Liver (tissue), 10 donors: ENCODE measurements at places on chromosomes 3 and 15. TPM values are rescaled to one million over a fixed set of nuclear protein-coding genes. Genes with fewer than 3 reads are reported as not detected.

GOLIM4 gene
- 17.9 TPM for total RNA-seq

GRCh38 chr3:157351981-157352380 lies 84.7 kb upstream of the PTX3 start:
- H3K27ac ChIP-seq, result no peak overlapping the region
- DNase-seq, result no peak
- no peaks in the 10 kb centered on the region for H3K27me3 ChIP-seq
- H3K4me1 ChIP-seq, result no peaks in the 10 kb centered on the region
- no peak overlapping the region for H3K4me3 ChIP-seq

- no peaks in the 10 kb centered on the region for H3K27me3 ChIP-seq
- H3K36me3 ChIP-seq, result no peaks in the 10 kb centered on the region
- H3K27ac ChIP-seq, result no peak overlapping the region
- H3K4me1 ChIP-seq, result peaks cover 2% of the 10 kb centered on the region
- no peak for DNase-seq
- H3K4me3 ChIP-seq, result no peak overlapping the region
Measured at GRCh38 chr3:66196633-66197032, 24.2 kb upstream of the SLC25A26 start.

RTP3 gene
- total RNA-seq, result 35.1 TPM

- peaks cover 4% of the 10 kb centered on the region for H3K36me3 ChIP-seq
- H3K4me3 ChIP-seq, result no peak overlapping the region
- H3K4me1 ChIP-seq, result no peaks in the 10 kb centered on the region
- no peak for DNase-seq
- no peaks in the 10 kb centered on the region for H3K27me3 ChIP-seq
- no peak overlapping the region for H3K27ac ChIP-seq
Measured at GRCh38 chr15:58244536-58244935, 106.4 kb downstream of the AQP9 start.

GRCh38 chr3:114104414-114104813 lies 47.9 kb downstream of the QTRT2 start:
- DNase-seq, result no peak
- no peak overlapping the region for H3K4me3 ChIP-seq
- H3K4me1 ChIP-seq, result no peaks in the 10 kb centered on the region
- no peaks in the 10 kb centered on the region for H3K27me3 ChIP-seq

DNA sequence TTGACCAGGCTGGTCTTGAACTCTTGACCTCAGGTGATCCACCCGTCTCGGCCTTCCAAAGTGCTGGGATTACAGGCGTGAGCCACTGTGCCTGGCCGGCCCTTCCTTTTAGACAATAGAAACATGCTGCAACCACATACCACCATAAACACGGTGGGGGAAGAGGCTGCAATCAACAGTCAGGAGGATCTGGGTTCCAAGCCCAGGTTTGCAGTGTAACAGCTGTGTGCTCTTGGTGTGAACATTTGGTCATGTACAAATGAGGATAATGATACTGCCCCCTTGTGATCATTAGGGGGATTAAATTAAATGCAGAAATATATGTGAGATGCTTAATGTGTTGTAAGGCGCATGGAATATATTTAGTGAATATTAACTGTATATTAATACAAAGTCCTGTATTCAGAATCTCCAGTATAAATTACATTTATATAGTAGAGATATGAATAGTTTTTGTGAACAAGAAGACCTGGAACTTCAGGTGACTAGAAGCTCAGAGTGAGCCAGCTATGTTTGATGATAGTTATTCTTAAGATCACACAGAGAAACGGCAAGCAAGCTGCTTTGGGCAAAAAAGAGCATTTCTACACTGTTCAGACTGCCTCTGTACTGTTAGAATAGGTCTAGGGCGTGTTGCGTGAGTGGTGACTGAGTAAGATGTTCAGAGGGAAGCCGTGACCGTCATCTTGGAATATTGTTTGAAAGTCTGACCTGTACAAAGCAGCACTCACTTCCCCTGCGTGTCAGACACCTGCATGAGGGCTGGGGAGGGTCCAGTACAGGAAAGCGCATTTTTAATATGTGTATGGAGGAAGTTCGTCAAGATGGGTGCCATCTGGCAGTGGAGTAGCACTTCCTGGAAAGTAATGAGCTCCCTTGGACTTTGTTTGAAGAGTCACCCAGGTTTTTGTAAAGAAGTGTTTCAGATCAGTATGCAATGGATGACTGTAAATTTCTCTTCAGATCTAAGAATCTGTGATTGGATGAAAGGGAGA lies 125.8 kb downstream of the PGPEP1L start:
- H3K27ac ChIP-seq, result no peak overlapping the region
- H3K27me3 ChIP-seq, result no peaks in the 10 kb centered on the region
- no peak for DNase-seq
- H3K4me3 ChIP-seq, result no peak overlapping the region

DNA sequence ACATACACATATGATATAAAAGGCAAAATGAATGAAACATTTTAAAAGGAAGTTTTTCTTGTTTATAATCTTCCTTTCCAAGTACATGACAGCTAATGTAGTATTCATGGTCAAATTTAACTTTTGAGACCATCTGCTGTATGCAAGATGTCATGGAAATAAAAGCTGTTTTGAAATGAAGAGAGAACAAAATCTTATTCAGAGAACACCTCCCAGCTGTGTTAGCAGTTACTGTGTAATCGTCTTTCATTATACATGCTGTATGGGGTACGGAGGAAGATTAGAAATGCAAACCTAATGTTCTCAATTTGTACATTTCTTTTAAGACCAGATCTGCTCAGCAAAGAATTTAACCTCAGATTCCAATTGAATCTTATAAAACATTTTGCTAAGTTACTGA lies 1182.3 kb downstream of the OTOL1 start:
- H3K4me3 ChIP-seq, result no peak overlapping the region
- no peak overlapping the region for H3K27ac ChIP-seq
- DNase-seq, result no peak
- H3K36me3 ChIP-seq, result no peaks in the 10 kb centered on the region
- H3K27me3 ChIP-seq, result no peaks in the 10 kb centered on the region

DNA sequence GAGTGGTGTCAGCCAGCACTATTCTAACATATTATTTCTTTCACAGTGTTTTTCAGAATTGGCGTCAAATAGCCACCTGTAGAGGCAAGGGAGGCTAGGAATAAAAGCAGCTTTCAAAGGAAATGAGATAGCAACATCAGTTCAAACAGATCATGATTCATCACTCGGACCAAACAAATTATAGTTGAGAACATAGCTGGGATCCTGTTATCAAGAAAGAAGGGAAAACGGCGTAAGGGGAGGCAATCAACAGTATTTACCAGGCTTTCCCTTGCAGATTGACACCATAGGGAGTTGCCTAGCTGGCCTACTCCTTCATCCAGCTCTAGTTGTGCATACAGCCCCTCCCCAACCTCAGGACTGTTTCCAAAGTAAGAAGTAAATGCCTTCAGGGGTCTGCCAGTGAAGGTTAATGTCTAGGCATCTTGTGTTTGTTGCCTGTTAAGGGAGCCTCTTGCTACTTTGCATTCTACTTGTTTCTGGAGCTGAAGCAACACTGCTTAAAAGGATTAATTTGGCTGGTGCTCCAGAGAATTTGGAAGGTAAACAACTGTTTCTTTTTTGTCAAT lies 286.5 kb downstream of the NSUN3 start:
- no peak for DNase-seq
- H3K4me3 ChIP-seq, result no peak overlapping the region
- H3K27ac ChIP-seq, result no peak overlapping the region
- no peaks in the 10 kb centered on the region for H3K4me1 ChIP-seq

DNA sequence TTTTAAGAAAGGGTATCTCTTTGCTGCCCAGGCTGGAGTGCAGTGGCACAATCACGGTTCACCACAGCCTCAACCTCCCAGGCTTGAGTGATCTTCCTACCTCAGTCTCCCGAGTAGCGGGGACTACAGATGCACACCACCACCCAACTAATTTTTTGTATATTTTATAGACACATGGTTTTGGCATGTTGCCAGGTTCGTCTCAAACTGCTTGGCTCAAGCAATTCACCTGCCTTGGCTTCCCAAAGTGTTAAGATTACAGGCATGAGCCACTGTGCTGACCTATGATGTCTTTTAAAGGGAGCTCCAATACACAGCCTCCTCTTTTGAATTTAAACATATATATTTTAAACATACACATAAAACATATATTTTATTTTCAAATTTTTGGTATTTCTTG lies 60.9 kb downstream of the SLC9C1 start:
- DNase-seq, result no peak
- no peak overlapping the region for H3K4me3 ChIP-seq
- no peak overlapping the region for H3K27ac ChIP-seq
- H3K4me1 ChIP-seq, result no peaks in the 10 kb centered on the region
- H3K36me3 ChIP-seq, result no peaks in the 10 kb centered on the region
- no peaks in the 10 kb centered on the region for H3K27me3 ChIP-seq

DNA sequence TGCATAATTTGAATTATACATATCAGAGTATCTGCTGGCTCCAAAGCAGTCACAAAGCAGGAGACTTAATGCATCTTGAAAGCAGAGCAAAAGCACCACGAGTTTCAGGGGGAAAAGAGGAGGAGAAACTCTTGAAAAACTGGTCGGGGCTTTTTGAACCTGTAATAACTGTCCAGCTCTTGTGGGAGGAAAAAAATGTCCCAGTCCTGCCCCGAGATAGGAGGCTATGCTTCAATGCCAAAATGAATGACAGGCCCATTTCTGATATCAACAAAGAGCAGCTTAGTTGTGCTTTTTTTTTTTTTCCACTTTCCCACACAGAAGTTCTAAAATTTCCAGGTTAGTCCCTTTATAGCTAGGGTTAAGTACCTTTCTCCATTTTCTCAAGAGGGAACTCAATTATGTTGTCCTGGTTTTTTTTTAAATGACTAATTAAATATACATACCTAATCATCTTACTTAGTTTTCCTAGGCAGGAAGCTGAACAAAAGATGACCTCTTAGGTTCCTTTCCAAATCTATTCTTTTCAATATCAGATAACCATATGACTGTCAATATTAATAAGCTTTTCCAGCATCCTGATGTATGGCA lies 120.2 kb downstream of the TFDP2 start:
- no peak overlapping the region for H3K4me3 ChIP-seq
- H3K36me3 ChIP-seq, result no peaks in the 10 kb centered on the region
- peaks cover 3% of the 10 kb centered on the region for H3K4me1 ChIP-seq
- DNase-seq, result no peak
- H3K27me3 ChIP-seq, result no peaks in the 10 kb centered on the region
- no peak overlapping the region for H3K27ac ChIP-seq
